ENCODE measurements at places on chromosomes 7 and 10.

GRCh38 chr7:46230990-46231305 lies 309.9 kb upstream of the IGFBP3 start:
- DNase-seq: no peak

GRCh38 chr7:149414745-149415390 lies 46.0 kb downstream of the ZNF777 start:
- peak; percentile 68 for DNase-seq

DNA sequence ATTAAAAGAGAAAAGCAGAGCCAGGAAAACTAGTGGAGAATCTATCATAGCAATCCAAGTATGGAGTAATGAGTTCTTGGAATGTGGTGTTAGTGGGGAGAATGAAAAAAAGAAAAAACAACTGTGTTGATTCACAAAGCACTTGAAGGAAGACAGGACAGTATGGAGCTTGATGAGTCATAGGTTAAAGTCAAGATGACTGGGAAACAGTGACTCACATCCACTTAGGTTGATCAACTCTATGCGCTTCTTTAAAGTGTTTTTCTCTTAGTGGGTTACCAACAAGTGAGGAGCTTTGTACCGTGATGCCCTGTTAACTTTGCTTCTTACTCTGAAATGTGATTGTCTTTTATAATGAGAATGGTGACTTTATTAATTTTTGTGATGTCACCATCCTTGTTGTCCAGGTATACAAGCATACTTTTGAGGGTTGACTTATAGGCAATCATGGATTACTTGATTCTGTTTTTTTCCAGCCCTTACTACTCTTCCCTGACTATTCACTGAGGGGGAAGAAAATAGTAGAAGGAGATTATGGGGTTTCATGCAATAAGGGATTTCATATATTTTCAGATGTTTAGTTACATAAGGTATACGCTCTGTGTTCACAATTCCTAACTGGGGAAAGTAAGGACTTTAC lies 32.1 kb upstream of the MDFIC start:
- peak; percentile 99 for DNase-seq

DNA sequence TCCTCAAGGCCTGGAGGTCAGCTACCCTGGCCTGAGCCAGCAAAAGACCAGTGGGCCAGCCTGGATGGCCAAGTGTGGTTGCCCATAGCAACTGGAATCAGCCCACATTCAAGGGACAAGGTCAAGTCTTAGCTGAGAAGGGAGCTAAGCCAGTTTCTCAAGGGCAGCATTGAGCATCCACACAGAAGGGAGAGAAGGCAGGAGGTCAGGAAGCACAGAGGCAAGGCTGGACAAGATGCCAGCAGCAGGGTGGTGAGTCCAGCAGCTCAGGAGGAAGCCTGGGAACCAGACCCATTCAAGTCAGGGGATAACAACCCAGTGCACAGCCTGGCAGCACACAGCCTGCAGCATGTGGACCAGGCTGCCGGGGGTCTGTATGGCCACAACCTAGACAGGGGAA lies 54.0 kb upstream of the ZMIZ1 start:
- no peak for DNase-seq

DNA sequence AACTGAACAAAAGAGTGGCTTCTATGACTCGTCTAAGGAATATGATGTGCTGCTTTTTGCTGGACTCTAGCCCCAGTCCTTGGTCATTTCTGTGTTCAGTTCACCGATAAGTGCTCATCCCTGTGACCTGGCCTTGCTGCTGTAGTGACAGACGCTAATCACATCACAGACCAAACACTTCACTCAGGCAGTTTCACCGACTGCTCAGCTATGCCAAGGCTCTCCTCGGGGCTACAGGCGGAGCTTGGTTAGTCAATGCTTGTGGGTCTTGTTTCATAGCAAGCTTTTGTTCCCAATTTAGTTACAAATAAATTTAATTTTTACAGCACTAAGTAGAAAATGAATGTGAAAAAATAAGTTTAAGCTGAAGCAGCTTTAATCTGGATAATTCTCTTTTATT lies 190.8 kb upstream of the PRKCQ start:
- DNase-seq: no peak

- DNase-seq: no peak
Measured at GRCh38 chr10:44761076-44761475, 150.1 kb upstream of the TMEM72 start.

DNA sequence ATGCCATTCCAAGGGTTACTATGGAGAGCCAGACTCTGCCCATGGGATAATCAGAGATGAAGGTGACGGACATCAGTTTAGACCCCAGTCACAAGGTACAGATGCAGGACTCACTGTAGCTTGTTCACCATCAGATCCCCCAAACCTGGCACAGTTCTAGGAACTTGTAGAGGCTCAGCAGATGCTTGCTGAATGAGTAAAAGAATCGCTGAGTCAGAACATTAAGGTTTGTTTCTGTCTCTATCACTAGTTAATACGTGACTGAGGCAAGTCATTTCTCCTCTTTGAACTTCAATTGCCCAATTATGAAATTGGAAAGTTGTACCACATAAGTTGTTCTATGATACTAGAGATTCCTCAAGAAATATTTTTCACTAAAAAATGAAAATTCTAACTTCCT lies 65.1 kb downstream of the PPP1R3C start:
- peak; percentile 28 for DNase-seq

- no peak for DNase-seq
Measured at GRCh38 chr10:36547965-36548364, 577.4 kb upstream of the ANKRD30A start.

DNA sequence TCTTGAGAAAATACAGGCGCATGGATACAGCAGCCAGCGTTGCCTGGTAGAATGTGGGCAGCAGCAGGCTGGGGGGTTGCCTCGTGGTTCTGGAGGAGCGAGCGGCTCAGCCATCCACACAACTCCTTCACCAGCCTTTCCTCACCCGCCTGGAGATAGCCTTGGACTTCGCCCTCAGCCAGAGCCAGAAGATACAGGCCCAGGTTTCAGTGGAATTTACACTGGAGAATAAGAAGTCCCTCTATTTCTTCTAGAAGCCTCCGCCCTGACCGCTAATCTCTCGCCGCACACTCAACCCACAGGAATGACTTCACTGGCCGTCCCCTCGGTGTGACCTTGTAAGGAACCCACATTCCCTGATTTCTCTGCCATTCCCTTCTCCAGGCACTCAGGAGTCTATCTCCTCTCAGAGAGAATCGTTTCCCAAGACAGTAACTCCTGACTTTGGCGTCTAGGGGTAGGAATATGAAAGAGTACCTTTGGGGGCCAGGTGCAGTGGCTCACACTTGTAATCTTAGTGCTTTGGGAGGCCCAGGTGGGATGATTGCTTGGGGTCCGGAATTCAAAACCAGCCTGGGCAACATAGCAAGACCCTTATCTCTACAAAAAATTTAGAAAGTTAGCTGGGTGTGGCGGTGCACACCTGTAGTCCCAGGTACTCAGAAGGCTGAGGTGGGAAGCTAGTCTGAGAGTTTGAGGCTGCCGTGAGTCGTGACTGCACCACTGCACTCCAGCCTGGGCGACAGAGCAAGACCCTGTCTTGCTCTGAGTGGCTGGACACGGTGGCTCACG lies 52.0 kb upstream of the ECHDC3 start:
- DNase-seq: no peak

- DNase-seq: peak; percentile 49
Measured at GRCh38 chr7:91112902-91113341, 151.3 kb upstream of the FZD1 start.

GRCh38 chr7:22252016-22252415 lies 104.9 kb downstream of the RAPGEF5 start:
- DNase-seq: no peak

GRCh38 chr10:127162841-127163240 lies 33.5 kb downstream of the INSYN2A start:
- no peak for DNase-seq

GRCh38 chr7:54485044-54485443 lies 57.1 kb upstream of the VSTM2A start:
- DNase-seq: no peak

DNA sequence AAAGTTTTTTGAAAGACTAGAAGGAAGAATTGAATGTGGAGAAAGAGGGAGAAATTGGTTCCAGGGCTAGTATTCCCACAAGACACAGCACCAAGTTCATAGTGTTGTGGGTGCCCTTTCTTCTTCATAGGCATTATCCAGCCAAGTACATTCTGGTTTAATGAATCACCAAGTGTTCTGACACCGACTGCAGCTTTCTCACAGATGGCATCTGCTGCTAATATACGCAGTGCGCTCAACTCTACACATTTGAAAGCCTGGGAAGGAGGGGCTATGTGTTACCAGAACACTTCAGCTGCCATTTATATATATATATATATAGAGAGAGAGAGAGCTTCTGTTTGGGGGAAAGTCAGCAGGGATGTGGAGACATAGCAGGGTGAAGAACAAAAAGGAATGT lies 1168.4 kb downstream of the GATA3 start:
- peak; percentile 74 for DNase-seq

- no peak for DNase-seq
Measured at GRCh38 chr10:94673614-94674321, 9.8 kb upstream of the CYP2C18 start.

DNA sequence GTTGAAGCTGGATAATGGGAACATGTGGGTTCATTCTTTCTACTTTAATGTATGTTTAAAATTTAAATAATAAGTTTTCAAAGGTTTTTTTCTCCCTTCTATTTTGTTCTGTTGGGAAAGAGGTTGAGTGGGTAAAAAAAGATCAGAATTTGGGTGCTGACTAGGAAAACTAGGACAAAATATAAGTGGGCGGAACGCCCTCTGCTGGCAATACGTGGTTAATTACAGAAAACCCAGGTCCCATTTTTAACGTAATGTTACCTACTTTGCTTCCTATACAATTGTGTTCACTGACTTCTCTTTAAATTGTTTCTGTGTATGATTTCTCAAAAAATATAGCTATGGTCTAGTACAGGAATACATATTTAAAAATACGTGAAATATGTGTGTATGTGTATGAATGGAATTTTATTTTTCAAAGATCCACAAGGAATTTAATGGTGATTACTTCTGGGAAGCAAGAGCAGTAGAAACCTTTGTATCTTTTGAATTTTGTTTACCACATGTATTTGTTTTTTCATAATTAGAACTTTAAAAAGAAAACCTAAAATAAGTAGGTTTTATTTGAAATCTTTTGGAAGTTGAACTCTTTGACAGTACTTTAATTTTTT lies 8.7 kb downstream of the ECD start:
- DNase-seq: peak; percentile 42

DNA sequence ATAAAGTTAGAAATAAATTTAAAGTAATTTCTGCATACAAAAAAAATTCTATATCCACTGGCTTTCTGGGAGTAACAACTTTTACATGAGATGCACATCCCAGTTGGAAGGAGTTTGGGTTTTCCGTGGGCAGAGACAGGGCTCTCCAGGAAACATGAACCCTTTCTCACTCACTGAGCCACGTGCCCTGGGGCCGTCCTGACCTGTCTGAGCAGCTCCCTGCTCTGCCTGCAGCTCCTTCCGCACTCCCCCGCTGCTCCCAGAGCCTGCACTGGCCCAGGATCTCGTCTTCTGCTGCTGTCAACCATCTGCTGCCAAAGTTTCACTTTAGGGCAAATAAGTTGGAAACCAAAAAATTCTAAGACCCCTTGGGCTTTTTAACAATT lies 169.1 kb downstream of the DIP2C start:
- no peak for DNase-seq

GRCh38 chr7:5780801-5781496 lies 514 bp downstream of the RNF216 start:
- DNase-seq: peak; percentile 27

GRCh38 chr10:113020838-113021237 lies 70.8 kb downstream of the TCF7L2 start:
- DNase-seq: no peak

DNA sequence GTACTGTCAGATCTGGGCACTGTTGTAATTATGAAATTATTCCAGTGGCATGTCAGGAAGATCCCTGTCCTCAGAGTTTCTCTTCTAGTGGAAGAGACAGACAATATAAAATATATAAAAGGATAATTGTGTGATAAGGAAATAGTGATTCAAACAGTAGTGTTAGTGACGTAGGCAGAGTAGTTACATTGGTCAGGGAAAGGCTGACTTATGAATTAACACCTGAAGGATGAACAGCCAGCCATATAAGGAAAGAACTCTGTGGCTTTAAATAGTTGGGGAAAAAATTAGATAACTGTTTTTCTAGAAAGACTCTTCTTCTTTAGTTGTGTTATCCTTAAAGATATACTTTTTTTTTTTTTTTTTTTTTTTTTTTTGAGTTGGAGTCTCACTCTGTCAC lies 37.7 kb downstream of the WAC start:
- DNase-seq: no peak

DNA sequence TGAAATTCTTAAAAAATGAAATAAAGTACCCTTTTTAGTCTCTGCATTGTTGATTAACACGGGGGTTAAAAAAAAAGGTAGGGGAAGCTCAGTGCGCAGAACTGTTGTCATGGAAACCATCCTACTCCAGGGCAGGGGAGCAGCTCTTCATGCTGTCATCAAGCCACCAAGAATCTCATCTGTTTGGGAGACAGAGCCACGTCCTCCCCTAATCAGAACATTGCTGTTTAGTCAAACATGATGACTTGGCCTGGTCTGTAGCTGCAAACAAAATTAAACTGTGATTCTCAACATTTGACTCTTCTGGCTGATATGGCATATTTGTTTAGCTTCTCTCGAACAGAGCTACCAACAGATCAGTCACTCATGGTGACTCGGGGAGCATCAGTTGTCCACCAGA lies 254.4 kb upstream of the KLF14 start:
- no peak for DNase-seq

GRCh38 chr10:335151-335800 lies 200.0 kb downstream of the ZMYND11 start:
- DNase-seq: peak; percentile 25

DNA sequence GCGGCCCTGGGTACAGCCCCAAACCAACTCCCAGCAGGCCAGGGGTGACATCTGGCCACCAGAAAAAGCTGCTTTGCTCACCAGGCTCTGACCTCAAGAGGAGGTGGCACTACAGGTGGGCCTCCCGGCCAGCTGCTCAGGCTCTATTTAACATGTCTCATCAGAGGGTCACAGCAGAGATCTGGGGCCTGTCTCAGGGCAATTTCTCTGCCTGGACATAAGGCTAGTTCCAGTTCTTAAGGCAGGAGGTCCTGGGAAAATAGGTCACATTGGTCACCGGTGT lies 88.6 kb downstream of the GFRA1 start:
- no peak for DNase-seq

- DNase-seq: no peak
Measured at GRCh38 chr7:3995187-3995586, 686.9 kb upstream of the FOXK1 start.

- DNase-seq: no peak
Measured at GRCh38 chr7:128790315-128791041, 1.3 kb upstream of the CCDC136 start.

- no peak for DNase-seq
Measured at GRCh38 chr7:128274884-128275603, 34.0 kb downstream of the LEP start.
